ENCODE measurements at places on chromosomes 2 and 18.
A peak's percentile ranks its signal among the peaks of the same experiment; 100 is the strongest.

- DNase-seq = peak; percentile 70
Observed at GRCh38 chr18:37778417-37779165, 213.0 kb upstream of the CELF4 start.

GRCh38 chr2:109213646-109214433, 84.8 kb downstream of the SH3RF3 start:
- no peak for DNase-seq

GRCh38 chr2:207255565-207256470, 90.1 kb upstream of the KLF7 start:
- DNase-seq = no peak

DNA sequence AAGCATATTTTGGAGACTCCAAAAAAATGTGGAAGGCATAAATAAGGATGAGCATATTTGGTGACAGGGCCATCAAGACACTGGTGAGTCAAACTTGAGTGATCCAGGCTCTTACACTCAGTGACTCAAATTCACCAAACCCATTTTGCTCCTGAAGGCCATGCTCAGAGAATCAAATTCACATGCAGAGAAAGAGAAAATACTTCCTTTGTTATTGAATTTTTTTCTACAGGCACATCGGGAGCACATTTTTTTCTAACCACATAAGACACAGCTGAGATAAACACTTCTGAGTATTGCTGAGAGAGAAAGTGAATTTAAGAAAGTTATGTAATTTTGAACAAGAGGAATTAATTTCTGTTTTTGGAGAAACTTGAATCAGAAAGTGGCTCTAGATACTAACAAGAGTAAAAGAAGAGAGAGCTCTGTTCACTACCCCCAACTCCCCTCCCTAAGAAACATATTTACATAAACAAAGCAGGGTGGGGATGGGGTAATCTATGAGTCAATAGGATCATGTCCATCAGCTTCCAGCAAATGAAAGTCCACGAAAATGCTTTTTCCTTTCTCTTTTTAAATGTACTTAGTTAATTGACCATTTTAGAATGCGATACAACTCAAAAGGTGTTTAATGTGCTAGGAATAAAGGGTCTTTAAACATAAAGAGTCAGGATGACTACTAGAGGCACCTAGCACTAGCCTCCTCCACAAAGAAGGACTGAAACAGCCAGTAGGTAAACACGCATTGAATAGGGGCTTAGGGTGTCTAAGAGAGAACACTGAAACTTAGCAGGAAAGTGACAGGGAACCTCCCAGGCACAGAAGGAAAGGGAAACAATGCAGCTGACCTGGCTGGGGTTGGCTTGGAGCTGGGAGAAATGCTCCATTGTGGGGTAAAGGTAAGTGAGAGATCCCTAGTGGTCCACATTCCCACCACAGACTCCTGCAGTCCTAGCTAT, 152.3 kb downstream of the KCNE4 start:
- no peak for DNase-seq

- no peak for DNase-seq
Observed at GRCh38 chr2:22901471-22902179, 483.4 kb upstream of the KLHL29 start.

GRCh38 chr2:673016-673415, 4.2 kb downstream of the TMEM18 start:
- no peak for DNase-seq
